NCI-H1436 (cell line): ENCODE measurements at places on chromosomes 2 and 18.

DNA sequence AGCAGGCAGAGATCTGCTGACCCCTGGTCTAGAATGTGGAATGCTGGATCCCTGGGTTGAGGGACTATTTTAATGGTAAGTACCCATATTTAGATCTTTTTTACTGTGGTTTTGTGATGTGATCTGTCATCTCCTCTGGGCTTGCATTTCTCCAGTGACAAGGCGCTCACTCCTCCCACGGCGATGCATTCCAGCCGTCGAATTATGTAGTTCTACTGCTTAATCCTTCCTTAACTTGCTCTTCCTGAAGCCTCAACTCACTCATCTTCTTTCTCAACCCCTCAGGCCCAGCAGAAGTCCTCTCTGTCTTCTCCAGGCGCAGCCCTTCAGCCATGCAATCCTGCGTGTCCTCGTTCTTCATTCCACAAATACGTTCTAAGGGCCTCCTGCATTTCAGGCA lies 51.2 kb downstream of the HPCAL1 start:
- no peak for DNase-seq

GRCh38 chr2:10305715-10306114 lies 3.0 kb downstream of the HPCAL1 start:
- no peak for DNase-seq

- no peak for DNase-seq
These were observed 53.7 kb upstream of the APCDD1 start for GRCh38 chr18:10400534-10401307.

DNA sequence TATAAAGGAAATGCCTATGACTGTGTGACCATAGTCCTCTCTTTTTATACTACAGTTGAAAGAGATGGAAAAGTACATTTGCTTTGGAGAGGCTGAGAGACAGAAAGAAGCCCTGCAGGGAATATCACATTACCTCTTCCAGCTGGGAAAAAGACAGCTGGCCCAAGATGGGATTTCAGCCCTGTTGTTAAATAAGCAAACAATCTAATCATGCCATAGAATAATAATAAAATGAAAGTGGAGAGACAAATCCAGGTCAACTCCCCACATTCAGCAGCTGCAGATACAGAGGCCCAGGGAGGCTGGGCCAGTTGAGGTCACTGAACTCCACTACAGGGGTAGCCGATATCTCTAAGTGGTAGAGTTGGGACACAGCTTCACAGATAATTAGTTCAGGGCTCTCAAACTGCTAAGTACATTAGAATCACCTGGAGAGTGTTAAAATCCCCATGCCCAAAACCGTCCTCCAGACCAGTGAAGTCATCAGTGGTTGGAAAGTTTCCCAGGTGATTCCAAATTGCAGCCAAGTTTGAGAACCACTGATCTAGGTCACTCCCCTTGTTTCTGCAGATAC lies 81.9 kb downstream of the MOGAT1 start:
- DNase-seq = no peak

DNA sequence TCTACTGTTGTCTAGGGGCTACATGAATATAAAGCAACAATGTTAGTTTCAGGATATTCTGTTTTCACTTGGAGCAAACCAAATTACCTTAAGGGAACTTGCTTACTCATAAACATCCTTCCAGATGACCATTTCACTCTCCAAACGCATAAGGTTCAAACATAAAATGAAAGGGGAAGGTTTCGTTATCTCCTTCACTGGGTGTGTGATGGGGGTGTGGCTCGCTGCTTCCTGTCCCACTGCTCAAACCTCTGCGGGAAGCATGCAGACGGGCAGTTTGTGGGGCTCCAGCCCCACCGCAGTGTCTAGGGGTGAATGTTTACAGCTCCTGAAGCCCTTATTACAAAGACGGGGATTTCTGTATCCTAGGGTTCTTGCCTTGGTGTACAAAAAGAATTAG lies 1310.9 kb upstream of the TMEFF2 start:
- DNase-seq = no peak

DNA sequence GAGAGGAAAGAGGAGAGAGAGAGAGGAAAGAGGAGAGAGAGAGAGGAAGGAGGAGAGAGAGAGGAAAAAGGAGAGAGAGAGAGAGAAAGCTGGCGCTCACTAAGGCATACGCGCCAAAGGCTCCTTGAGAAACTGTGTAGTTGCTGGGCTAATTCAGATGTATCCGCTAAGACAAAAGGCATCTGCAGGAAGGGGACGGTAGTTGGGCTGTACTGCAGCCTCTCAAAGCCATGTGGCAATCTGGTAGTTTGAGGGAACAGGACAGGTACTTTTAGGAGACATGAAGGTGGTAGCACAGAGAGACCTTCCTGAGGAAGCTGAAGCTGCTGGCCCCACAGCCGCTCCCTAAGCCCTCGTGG lies 31.6 kb downstream of the THNSL2 start:
- DNase-seq = no peak

- DNase-seq = no peak
These were observed 86.7 kb upstream of the NCKAP5 start for GRCh38 chr2:133654949-133655348.

DNA sequence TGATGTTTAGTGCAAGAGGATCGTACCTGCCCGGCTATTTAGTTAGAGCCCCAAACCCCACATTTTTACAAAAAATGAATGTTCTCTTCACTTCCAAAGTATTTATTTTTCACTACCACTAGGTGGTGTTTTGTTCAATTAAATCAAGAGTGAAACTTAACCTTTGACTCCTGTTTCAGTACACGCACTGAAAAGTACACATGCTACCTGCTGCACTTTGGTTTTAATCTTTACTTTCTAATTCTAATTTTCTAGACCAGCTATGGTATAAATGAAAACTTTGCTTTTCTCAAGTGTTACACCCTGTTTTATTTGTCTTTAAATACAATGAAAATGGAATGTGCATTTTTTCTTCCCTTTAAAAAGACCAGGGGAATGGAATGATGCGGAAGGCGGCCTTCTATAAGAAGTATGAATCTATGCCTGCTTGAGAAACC lies 31.4 kb upstream of the CHN1 start:
- no peak for DNase-seq

GRCh38 chr2:168804214-168804613 lies 1.8 kb downstream of the NOSTRIN start:
- DNase-seq = no peak

DNA sequence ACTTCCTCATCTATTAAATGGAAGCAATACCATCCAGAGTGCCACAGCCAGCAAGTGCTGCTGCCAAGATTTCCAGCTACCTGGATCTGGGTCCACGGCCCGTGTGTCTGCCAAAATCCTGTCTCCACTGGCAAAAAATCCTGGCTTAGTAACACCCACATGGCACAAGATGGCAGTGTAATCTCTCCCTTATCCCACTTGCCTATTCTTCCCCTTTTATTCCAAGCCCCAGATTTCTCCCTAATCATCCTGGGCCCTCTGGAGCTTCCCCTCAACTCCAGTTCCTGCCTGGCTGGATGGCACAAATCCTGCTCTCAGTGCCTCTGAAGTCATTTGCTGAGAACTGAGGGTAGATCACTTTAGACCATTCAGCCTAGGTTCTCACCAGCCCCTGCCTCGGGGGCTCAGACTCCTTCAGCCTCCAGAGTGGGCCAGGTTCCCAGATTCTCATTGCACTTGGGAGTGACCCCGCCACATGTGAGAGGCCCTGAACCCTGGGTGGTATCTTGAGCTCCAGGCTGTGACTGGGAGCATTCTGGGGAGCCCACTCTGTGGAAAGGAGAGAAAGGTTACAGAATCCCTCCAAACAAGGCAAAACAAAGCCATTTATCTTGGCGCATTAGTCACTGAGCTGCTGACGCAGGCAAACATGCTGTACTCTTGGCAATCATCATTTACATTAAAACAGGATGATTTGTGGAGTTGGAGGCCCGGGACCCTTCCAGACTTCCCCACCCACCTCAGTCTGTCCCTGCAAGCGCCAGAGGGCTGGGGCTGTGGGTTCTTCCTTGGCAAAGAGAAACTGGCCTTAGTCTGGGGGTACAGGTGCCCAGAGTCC lies 325.8 kb downstream of the DYSF start:
- no peak for DNase-seq

GRCh38 chr2:134312482-134312881 lies 58.6 kb downstream of the MGAT5 start:
- no peak for DNase-seq

DNA sequence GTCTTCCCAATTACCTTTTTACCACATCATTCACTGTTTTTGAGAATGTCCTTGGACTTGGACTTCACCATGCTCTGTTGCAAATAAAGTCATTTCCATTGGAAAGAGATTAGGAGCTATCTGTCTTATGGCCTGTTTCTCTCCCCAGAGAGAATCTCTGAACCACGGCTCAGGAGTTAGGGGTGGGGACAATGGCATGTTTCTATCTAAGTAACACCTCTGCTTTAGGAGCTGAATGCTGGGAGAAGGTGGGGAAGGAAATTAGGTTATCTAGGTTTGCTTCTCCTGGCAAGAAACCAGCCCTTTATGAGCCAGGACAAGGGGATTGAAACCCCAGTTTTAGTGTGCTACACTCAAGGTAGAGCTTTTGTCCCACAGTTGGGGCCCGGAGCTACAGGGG lies 86.3 kb downstream of the AGPS start:
- DNase-seq = no peak

DNA sequence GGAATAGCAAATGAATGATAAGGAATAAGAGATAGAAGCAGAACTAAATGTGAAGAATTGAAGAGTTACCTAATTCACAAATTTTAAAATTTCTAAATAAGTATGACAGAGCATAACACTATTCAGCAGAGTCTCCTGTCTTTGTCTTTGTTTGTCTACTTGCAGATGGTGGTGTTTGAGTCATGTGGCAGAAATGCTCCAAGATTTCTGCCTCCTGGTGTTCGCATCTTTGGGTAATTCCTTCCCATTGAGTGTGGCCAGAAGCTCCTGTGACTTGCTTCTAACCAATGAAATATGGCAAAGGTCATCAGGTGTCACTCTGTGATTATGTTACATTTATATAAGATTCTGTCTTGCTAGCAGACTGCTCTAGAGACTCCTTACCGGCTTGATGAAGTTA lies 45.6 kb upstream of the GALNT3 start:
- DNase-seq = no peak

DNA sequence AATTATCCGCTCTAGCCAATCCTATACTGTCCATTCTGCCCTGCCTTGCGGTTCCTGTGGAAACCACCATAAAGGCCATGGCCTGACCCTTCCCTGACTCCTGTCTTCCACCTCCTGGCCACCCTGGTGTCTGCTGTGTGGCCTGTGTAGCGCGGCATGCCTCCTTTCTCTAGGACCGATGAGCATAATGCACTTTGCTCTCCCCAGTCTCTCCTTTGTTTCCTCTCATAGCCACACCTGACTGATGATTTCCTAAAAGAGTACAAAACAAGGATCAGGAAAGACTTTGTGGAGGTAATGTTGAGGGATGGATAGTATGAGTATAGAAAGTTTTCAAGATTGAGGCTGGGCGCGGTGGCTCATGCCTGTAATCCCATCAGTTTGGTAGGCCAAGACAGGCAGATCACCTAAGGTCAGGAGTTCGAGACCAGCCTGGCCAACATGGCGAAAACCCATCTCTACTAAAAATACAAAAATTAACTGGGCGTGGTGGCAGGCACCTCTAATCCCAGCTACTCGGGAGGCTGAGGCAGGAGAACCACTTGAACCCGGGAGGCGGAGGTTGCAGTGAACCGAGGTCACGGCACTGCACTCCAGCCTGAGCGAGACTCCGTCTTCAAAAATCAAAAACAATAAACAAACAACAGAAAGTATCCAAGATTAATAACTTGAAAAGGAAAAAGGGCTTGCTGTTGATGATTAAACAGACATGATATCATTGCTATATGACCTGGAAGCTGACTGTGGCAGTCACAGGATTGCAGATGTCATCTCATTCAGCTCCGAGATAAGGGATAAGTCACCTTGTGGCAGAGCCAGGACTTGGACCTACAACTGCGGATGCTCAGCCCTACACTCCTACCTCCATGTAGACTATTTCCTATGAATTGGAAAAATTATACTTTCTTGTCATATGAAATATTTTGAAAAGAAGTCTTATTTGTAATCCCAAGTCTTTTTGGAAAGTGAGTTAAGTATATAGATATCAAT lies 16.6 kb downstream of the SOWAHC start:
- DNase-seq = no peak

GRCh38 chr2:15584767-15585469 lies 6.8 kb upstream of the DDX1 start:
- DNase-seq = no peak

DNA sequence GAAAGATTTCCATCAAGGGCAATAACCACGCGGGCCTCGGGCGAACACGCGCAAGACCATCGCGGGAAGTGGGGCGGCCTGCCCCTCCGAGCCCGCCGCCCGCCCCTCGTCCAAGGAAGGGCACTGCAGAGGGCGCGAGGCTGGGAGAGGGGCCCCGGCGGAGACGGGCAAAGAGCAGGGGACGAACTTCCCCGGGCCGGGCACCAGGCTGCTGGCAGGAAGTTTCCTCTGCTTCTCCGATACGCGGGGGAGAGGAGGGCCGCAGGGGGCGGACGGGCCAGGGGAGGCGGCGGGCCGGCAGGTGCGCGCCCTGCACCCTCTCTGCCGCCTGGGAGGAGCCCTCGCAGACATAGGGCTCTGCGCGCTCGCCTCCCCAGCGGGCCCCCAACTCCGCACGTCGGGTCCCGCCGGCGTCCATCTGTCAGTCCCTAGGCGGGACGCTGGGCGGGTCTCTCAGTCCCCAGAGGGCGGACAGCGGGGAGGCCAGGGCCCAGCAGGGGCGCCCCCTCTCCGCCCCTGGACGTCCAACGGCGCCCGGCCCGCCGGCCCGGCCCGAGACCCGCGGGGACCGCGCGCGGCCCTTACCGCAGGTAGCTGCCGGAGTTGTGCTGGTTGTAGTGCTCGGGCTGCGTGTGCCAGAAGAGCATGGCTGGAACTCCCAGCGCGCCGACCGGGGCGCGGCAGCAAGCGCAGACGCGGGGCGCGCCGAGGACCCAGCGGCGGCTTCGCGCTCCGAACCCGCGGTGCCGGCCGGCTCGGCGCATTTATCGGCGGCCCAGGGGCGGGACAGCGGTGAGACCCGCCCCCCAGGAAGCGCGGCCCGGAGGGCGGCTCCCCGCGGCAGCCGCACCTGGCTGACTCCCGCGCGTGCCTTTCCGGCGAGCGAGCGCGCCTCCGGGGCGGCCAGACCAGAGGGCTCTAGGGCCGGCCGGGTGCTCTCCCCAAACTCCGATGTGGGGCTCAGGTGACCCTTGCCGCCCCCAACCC lies at the start of gene TFCP2L1:
Gene TFCP2L1 (minus strand): TSS at position 740 of the 987 bp plus-strand sequence. CDS start 93 bp downstream, at position 647.
- peak; percentile 57 for DNase-seq

- no peak for DNase-seq
These were observed 22.1 kb downstream of the ABHD3 start for GRCh38 chr18:21682371-21683051.

- peak; percentile 13 for DNase-seq
These were observed 891 bp downstream of the KDM3A start for GRCh38 chr2:86441882-86442641.

GRCh38 chr2:102154946-102155702 lies 12.6 kb downstream of the IL1R1 start:
- no peak for DNase-seq
